Ascending aorta (tissue), 2 donors: ENCODE measurements at places on chromosomes 16 and 17. TPM values are rescaled to one million over a fixed set of nuclear protein-coding genes. Genes with fewer than 3 reads are reported as not detected.
A peak's percentile ranks its signal among the peaks of the same experiment; 100 is the strongest.

GRCh38 chr17:40963838-40964237, 2.9 kb downstream of the KRT39 start:
- DNase-seq = no peak
- no peak overlapping the region for H3K27ac ChIP-seq
- no peaks in the 10 kb centered on the region for H3K4me1 ChIP-seq
- no peak overlapping the region for H3K4me3 ChIP-seq

- no peak overlapping the region for H3K4me3 ChIP-seq
- H3K4me1 ChIP-seq = no peaks in the 10 kb centered on the region
- DNase-seq = no peak
- H3K27me3 ChIP-seq = no peaks in the 10 kb centered on the region
- no peak overlapping the region for H3K27ac ChIP-seq
Observed at GRCh38 chr16:51834133-51834532, 683.1 kb upstream of the SALL1 start.

DNA sequence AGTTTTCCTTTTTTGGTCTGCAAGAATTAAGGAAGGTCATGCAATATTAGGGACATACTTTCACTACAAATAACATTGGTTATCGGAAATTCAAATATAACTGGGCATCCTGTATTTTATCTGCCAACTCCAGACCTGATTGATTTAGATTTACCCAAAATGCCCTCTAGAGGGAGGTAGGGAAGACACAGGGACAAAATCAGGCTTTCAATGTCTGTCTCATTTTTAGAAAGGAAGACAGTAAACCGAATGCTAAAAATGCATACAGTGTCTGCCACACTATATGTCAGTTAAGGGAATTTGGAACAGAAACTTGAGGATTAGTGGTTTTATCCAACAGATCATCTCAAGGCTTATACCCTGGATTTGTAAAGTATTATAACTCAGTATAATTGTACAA, 161.7 kb upstream of the SOX9 start:
- no peaks in the 10 kb centered on the region for H3K4me1 ChIP-seq
- no peaks in the 10 kb centered on the region for H3K27me3 ChIP-seq
- no peak overlapping the region for H3K27ac ChIP-seq
- H3K4me3 ChIP-seq = no peak overlapping the region

DNA sequence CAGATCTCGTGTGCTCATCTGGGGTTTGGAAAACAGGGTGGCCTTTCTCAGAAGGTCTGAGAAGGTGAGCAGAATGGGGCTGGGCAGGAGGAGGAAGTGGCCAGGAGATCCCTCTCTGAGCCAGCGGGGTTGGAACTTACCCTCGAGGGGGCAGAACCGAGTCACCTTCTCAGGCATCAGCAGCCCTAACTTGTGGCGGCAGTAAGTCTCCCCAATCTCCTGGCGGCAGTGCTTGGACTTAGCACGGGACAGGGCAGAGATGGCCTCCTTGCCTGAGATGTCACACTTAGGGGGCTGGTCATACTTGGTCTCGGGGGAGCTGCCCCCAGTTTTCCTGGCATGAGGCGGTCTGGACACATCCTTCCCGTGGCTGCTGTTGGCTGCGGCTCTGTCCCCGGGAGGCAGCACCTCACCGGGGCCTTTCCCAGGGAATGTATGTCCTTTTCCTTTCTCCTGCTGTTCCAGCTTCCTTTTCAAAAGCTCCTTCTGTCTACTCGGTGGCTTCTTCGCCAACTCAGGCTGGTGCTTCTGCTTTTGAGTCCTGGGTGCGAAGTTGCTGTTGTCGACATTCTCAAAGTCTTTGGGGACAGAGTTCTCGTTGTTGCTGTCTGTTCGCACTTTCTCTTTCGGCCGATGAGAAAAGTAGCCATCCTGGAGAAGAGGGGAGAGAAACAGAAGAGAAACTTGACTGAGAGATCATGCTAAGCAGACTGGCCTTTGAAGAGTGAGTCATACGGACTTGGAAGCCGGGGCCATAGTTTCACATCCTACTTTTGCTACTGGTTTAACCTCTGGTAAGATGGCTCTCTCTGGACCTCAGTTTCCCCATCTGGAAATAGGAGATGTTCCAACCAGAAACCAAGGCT, 211.7 kb downstream of the XYLT1 start:
- no peak for DNase-seq
- H3K4me3 ChIP-seq = peak overlapping the region; percentile 31
- no peaks in the 10 kb centered on the region for H3K4me1 ChIP-seq
- H3K27me3 ChIP-seq = no peaks in the 10 kb centered on the region

GRCh38 chr16:67356396-67356795, 29.8 kb downstream of the LRRC36 start:
- no peak overlapping the region for H3K4me3 ChIP-seq
- no peaks in the 10 kb centered on the region for H3K36me3 ChIP-seq
- no peak overlapping the region for H3K27ac ChIP-seq
- no peaks in the 10 kb centered on the region for H3K27me3 ChIP-seq

DNA sequence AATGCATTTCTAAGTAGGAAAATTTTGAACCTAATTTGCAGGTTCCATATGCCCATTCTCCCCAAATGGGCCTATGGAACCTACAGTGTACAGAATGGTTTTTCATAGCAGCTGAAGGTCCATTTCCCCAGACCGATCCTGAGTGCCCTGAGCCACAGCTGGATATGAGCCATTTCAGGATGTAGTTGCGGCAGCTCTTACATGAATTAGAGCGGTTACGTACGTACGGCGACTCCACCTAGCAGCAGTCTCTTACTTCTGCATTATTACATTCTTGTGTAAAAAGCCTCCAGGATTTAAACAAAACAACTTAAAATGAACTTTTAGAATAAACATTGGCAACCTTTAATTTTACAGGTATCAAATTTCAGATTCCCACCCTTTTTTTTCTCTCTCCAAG, 225.3 kb downstream of the SNX29 start:
- H3K4me3 ChIP-seq = no peak overlapping the region
- no peaks in the 10 kb centered on the region for H3K27me3 ChIP-seq
- H3K4me1 ChIP-seq = no peaks in the 10 kb centered on the region
- H3K36me3 ChIP-seq = no peaks in the 10 kb centered on the region
- no peak overlapping the region for H3K27ac ChIP-seq
- no peak for DNase-seq

- DNase-seq = no peak
- no peaks in the 10 kb centered on the region for H3K27me3 ChIP-seq
- peaks cover 57% of the 10 kb centered on the region for H3K36me3 ChIP-seq
- H3K4me3 ChIP-seq = no peak overlapping the region
Observed at GRCh38 chr16:16122264-16122663, 101.0 kb downstream of the ABCC6 start.

- no peaks in the 10 kb centered on the region for H3K36me3 ChIP-seq
- H3K4me1 ChIP-seq = no peaks in the 10 kb centered on the region
- no peak overlapping the region for H3K4me3 ChIP-seq
- DNase-seq = peak; percentile 67
- no peak overlapping the region for H3K27ac ChIP-seq
- H3K27me3 ChIP-seq = no peaks in the 10 kb centered on the region
Observed at GRCh38 chr16:27383556-27384243, 18.3 kb upstream of the IL21R start.

- no peaks in the 10 kb centered on the region for H3K27me3 ChIP-seq
Observed at GRCh38 chr17:33106525-33107165, 115.0 kb downstream of the SPACA3 start.

- no peaks in the 10 kb centered on the region for H3K36me3 ChIP-seq
- DNase-seq = no peak
- H3K27me3 ChIP-seq = peaks cover 5% of the 10 kb centered on the region
- H3K27ac ChIP-seq = no peak overlapping the region
Observed at GRCh38 chr16:86298758-86299134, 211.6 kb upstream of the FOXF1 start.

GRCh38 chr16:78510496-78510895, 411.0 kb downstream of the WWOX start:
- no peak for DNase-seq
- no peak overlapping the region for H3K4me3 ChIP-seq
- no peaks in the 10 kb centered on the region for H3K36me3 ChIP-seq
- no peaks in the 10 kb centered on the region for H3K4me1 ChIP-seq
- H3K27ac ChIP-seq = no peak overlapping the region
- no peaks in the 10 kb centered on the region for H3K27me3 ChIP-seq

- no peaks in the 10 kb centered on the region for H3K27me3 ChIP-seq
- no peak for DNase-seq
- no peaks in the 10 kb centered on the region for H3K4me1 ChIP-seq
Observed at GRCh38 chr17:32732900-32733299, 144.0 kb downstream of the MYO1D start.

- DNase-seq = no peak
- H3K36me3 ChIP-seq = no peaks in the 10 kb centered on the region
- no peaks in the 10 kb centered on the region for H3K27me3 ChIP-seq
- no peaks in the 10 kb centered on the region for H3K4me1 ChIP-seq
- H3K4me3 ChIP-seq = no peak overlapping the region
- H3K27ac ChIP-seq = no peak overlapping the region
Observed at GRCh38 chr16:53576210-53576609, 73.2 kb upstream of the AKTIP start.

DNA sequence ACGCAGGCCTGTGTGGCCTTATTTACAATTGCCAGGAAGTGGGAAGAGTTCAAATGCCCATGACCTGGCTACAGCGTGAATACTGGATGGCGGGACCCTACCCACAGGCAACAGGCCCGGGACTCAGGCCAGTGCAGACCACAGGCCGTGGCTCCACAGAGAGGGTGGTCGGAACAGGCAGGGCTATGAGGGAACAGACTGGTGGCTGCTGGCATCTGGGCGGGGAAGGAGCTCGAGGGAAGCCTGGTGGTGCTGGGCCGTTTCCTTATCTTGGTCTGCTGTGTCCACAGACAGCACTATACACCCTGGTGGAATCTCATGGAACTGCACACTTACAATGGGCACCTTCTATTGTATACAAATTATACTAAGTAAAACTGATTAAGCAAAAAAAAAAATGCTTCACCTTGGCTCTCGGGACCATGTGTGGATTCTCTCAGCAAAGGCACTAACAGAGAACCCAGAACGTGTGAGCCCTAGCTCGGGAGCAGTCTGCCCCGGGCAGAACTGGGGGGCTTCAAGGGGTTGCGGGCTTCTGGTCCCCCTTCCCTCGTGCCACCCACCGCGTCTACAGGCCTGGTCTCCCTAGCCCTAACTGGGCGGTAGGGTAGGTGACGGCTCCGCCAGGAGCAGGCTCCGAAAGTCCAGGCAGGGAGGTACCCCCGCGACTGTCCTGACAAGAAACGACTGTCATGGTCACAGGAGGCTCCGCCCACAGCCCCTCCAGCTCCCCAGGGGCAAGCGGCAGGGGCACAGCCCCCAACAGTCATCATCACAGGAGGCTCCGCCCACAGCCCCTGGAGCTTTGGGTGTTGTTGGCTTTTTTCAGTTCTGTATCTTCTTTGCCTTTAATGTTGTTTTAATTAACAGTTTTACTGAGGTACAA, 21.8 kb downstream of the CEP131 start:
- no peaks in the 10 kb centered on the region for H3K4me1 ChIP-seq
- peaks cover 10% of the 10 kb centered on the region for H3K36me3 ChIP-seq
- H3K27ac ChIP-seq = no peak overlapping the region

The MAF gene
- 41.1 TPM for total RNA-seq

The CACNB1 gene
- total RNA-seq = 9.6 TPM

The SPN gene
- total RNA-seq = 10.3 TPM

The IQCK gene
- not detected for total RNA-seq

The TNS4 gene
- not detected for total RNA-seq

The CXCL16 gene
- 12.5 TPM for total RNA-seq

The TERB1 gene
- total RNA-seq = not detected
